ENCODE measurements at places on chromosomes 5 and 9. TPM values are rescaled to one million over a fixed set of nuclear protein-coding genes. Genes with fewer than 3 reads are reported as not detected.

Gene MRPS27
- total RNA-seq = 86.7 TPM

Gene GABRA6
- not detected for total RNA-seq

Gene FOXD4
- total RNA-seq = 0.17 TPM

Gene GGTA1
- total RNA-seq = not detected

Gene FOXD4L6
- total RNA-seq = not detected

Gene ATOSB
- total RNA-seq = 26.5 TPM

Gene PCDHGA6
- 6.3 TPM for total RNA-seq

Gene PDE6A
- not detected for total RNA-seq

Gene COL27A1
- 3.6 TPM for total RNA-seq

Gene CNTNAP3
- total RNA-seq = 0.15 TPM

Gene SCGB3A2
- not detected for total RNA-seq

Gene SV2C
- total RNA-seq = not detected

Gene SLCO6A1
- not detected for total RNA-seq

Gene ZNF483
- 1.8 TPM for total RNA-seq

Gene FAM78A
- 0.29 TPM for total RNA-seq

Gene EGFL7
- total RNA-seq = 6.3 TPM

Gene TNFSF8
- total RNA-seq = not detected

Gene GPR151
- not detected for total RNA-seq

Gene OTP
- total RNA-seq = not detected

Gene S1PR3
- total RNA-seq = 12.8 TPM

Gene CDH6
- total RNA-seq = 77.2 TPM

Gene KCNV2
- not detected for total RNA-seq

Gene BRINP1
- under 0.01 TPM for total RNA-seq

Gene NUDT12
- 11.1 TPM for total RNA-seq

Gene C5orf52
- not detected for total RNA-seq

Gene SLC1A1
- 7.7 TPM for total RNA-seq

Gene ZNF879
- total RNA-seq = 4.9 TPM

Gene TMC1
- total RNA-seq = not detected

Gene PCDHGC3
- total RNA-seq = 94.1 TPM

Gene LHX6
- not detected for total RNA-seq
